ENCODE measurements at places on chromosomes 5 and 9.

DNA sequence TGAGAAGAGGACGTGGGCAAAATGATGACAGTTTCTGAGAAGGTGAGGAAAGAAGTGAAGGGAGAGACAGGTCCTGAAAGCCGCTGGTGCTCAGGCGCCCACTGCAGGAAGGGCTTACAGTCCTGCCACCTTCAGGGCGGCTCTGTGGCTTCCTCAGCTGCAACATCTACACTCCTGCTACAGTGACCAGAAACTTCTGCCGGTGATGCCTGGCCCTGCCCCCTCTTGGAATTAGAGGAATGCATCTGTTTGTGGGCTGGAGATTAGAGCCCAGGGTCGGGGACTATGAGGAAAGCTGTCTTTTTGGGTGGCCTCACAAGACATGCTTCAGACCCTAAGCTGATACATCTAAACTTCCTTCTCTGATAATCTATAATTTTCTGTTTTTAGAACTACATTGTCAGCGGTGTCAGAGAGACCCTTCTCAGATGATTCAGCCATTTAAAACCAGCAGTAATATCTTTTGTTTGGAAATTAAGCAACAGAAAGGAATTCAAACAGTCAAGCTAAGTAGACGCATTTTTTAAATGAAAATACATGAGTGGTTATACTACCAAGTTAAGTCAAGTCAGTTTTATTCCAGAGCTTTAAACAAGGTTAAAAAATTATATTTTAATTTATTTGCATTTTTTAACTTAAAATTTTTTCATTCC is 30.4 kb downstream of the PRDM6 start:
- no peak for DNase-seq

GRCh38 chr5:113336975-113337374 is 97.8 kb downstream of the TSSK1B start:
- peak; percentile 8 for DNase-seq

- no peak for DNase-seq
These were observed 274.8 kb upstream of the PANK3 start for GRCh38 chr5:168853972-168854371.

DNA sequence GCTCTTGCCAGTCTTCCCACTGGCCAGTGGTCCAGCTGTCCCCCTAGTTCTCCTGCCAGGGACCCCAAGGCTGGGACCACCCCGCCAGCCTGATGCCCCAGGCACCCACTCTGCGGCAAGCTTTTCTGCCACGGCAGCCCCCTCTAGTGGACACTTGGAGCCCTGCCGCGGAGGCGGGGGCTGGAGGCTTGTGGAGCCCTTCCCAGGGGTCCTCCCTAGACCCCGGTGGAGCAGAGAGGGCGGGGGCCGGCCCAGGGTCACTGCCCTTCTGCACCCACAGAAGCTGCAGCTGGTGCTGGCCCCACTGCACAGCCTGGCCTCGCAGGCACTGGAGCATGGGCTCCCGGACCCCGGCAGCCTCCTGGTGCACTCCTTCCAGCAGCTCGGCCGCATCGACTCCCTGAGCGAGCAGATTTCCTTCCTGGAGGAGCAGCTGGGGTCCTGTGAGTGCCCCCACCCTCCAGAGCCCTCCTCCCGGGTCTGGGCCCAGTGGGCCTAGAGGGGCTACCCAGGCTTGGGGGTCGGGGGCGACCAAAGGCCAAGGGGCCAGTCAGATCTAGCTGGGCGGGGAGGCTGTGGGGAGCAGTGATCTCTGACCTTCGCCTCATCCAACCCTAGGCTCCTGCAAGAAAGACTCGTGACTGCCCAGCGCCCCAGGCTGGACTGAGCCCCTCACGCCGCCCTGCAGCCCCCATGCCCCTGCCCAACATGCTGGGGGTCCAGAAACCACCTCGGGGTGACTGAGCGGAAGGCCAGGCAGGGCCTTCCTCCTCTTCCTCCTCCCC is 9.1 kb downstream of the EGFL7 start:
- no peak for DNase-seq

- no peak for DNase-seq
These were observed 3.3 kb downstream of the SLC23A1 start for GRCh38 chr5:139379626-139380449.

- no peak for DNase-seq
These were observed 113.8 kb downstream of the TLE4 start for GRCh38 chr9:79685577-79685976.

GRCh38 chr5:173028811-173029327 is 27.3 kb upstream of the CREBRF start:
- no peak for DNase-seq

GRCh38 chr9:110316261-110317075 is 21.2 kb downstream of the TXNDC8 start:
- no peak for DNase-seq

- no peak for DNase-seq
These were observed 38.3 kb upstream of the FAM120AOS start for GRCh38 chr9:93491593-93492232.

DNA sequence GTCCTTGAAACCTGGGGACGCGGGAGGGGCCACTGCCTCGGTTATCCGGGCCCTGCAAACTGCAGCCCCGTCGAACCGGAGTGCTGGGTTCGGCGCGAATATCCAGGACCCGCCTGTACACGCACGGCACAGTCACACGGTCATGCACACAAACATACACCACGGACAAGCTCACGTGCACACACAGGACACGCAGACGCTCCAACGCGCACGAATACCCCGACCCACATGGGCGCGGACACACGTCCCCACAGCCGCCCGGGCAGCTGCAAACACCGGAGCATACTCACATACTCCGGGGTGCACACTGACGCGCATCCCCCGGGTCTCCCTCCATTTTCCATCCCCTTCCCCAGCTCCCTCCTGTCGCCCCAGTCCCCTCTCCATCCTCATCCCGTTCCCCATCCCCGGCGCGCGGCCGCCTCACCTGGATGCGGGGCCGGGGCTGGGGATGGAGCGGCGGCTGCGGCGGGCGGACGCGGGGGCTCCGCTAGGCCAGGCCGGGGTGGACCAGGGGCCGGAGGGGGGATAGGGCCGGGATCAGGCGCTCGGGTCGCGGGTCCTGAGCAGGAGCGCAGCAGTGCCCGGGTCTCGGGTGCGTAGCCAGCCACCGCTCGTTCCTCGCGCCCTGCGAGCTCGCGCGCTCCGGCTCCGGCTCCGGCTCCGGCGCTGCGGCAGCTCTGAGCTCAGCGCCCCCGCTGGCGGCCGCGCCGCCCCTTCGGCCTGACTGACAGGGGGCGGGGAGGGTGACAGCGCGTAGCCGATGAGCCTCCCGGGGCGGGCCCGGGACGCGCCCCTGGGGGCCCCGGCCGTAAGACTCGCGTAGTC is at the start of the genes EIF4E1B and SNCB:
TSS of gene EIF4E1B (plus strand) at position 823 of the 828 bp plus-strand sequence. CDS start 12,113 bp downstream, outside the sequence.
TSS of gene SNCB (minus strand) at position 682 of the 828 bp plus-strand sequence. CDS start 880 bp downstream, outside the sequence.
- DNase-seq = no peak

- DNase-seq = no peak
These were observed 158.7 kb upstream of the IER5L start for GRCh38 chr9:129336601-129337331.

DNA sequence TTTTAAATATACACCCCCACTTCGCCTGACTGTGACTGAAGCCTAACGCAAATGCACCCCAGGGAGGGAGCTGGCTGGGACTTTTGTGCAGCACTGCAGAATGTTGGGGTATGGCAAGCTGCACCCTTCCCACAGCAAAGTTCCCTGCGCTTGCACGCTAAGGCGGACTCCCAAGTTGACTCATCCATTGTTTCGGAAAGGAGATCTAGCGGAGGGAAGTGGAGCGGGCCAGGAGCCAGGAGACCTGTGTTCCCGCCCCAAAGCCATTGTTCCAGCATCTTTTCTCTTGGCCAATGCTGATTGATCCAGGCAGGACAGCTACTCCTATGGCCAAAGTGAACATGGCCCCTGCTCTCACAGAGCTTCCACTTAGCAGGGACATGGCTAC is 202.9 kb downstream of the AOPEP start:
- no peak for DNase-seq

GRCh38 chr9:120559546-120559945 is 20.4 kb downstream of the CDK5RAP2 start:
- DNase-seq = no peak

- DNase-seq = no peak
These were observed 13.1 kb upstream of the SERINC5 start for GRCh38 chr5:80268916-80269315.

DNA sequence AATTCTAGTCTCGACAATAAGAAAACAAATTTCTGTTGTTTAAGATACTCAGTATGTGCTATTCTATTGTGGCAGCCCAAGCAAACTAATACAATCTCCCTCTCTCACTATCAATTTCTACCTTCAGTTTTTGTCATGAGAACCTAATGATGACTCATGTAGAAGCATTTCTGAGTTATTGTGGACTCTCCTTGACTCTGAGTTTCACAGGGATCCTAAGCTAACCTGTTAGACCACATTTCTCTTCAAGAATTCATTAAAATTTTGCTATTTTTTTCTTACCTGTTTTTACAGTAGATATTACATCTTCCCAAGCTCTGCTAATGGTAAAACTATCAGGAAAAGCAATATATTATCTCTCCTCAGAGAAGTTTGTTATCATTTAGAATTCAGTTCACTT is 599.1 kb upstream of the TYRP1 start:
- DNase-seq = no peak

GRCh38 chr5:149664083-149664482 is 66.0 kb upstream of the PPARGC1B start:
- DNase-seq = no peak

GRCh38 chr9:93252116-93252780 is 68.3 kb downstream of the WNK2 start:
- no peak for DNase-seq

DNA sequence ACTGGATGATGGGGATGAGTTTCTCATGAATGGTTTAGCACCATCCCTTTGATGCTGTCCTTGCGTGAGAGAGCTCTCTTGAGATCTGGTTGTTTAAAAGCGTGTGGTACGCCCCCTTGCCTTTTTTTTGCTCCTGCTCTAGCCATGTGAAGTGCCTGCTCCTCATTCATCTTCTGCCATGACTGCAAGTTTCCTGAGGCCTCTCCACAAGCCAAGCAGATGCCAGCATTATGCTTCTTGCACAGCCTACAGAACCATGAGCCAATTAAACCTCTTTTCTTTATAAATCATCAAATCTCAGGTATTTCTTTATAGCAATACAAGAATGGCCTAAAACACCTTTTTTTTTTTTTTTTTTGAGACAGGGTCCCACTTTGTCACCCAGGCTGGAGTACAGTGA is 32.8 kb downstream of the FNIP1 start:
- no peak for DNase-seq

DNA sequence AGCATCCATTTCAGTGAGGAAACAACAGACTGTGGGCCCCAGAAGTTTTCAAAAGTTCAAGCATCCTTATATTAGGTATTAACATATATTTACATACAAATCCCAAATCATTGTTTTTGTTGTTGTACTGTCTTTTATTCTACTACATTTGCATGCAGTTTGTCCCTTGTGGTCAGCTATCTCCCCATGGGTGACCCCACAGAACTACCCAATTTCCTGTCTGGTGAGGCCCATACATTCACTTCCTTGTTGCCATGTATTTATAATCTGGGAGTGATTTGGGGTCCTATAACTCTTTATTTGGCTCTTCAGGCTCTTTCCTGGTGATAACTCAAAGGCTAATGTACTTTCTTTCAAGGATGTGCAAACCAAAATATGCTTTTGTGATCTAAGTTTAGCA is 3.3 kb upstream of the CD180 start:
- no peak for DNase-seq

DNA sequence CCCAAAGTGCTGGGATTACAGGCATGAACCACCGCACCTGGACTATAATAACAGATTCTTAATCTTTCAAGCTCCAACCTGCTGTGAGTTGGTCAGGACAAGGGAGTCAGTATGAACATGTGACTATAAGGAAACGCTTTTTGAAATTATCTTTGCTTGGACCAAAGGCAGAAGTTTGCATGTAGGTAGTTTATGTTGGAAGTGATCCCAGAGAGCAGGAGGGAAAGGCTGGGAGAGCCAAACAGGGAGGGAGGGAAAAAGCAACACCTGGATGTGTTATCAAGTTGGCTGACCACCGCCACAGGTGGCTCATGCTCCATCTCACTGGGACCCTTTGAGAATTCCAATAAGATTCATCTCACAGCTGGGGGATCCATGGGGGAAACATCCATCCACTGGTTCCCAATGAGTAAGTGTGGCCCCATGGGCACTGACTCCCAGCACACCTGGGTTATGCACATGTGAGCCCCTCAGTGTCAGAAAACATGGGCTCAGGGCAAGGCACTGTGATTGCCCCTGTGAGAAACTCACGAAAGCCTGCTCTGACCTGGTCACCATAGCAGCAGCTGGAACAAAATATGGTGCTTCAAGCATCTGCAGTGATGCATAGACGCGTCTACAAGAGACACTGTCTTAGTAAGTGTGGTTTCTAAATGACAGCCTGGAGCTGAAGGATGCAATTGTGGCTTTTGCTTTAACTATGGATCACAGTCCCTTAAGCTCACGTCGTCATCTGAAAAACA is 62.1 kb downstream of the ARSB start:
- no peak for DNase-seq

DNA sequence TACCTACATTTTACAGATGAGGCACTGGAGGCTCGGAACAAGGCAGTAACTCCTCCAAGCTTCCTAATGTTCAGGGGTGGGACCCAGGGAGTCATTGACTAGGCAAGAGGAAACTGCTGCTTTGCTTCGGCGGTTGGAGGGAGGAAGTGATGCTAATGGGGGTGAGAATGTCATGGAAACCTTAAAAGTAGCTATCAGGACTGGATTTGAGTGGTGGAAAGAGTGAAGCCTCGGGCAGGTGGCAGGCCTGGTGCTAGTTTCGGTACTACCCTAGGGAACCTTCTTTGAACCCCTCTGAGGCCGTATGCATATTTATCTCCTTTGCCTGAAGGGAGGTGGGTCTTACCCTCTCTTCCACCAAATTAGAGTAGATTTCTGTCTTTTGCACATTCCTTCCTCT is 1.6 kb downstream of the BSPRY start:
- DNase-seq = peak; percentile 87

DNA sequence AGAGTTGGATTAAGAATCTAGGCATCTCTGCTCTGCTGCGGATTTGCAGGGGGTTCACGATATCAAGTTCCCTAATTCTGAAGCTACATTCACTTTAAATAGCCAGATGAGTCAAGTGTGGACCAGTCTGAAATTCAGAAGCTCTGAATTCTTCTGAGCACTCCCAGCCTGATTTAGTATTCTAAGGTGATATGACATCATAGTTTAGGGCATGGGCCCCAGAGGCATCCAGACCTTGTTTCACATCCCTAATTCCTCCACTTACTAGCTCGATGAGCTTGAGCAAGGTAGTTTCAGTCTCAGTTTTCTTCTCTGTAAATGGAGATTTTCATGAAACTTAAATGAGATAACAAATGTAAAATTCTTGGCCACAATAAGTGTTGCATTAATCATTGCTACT is 65.2 kb downstream of the TMEM167A start:
- no peak for DNase-seq

DNA sequence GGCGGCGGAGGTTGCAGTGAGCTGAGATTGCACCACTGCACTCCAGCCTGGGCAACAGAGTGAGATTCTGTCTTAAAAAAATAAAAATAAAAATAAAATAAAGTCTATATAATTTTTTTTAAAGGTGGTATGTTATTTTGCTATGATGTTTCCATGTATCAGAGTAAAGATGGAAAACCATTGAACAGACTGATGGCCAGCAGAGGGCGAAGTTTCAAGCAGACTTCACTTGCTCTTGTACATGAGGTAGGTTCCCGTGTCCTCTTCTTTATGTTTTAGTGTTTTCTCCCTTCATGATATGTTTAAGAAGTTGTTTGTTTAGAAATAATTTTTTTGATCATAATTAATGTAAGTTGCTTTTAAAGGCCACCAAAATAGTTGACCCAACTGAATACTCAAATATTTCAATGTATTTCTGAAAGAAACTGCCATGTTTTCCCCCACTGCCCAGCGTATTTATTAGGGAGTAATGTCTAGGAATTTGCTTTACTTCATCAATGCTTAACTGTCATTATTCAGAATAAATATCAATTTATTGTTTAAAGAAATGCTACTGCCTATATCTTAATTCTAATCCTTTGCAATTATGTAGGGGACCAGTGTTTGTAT is 146.4 kb downstream of the HACD4 start:
- peak; percentile 12 for DNase-seq
